ENCODE measurements at places on chromosomes 13 and 19.

- peak; percentile 84 for DNase-seq
Measured at GRCh38 chr13:30371649-30372265, 50.5 kb upstream of the UBE2L5 start.

DNA sequence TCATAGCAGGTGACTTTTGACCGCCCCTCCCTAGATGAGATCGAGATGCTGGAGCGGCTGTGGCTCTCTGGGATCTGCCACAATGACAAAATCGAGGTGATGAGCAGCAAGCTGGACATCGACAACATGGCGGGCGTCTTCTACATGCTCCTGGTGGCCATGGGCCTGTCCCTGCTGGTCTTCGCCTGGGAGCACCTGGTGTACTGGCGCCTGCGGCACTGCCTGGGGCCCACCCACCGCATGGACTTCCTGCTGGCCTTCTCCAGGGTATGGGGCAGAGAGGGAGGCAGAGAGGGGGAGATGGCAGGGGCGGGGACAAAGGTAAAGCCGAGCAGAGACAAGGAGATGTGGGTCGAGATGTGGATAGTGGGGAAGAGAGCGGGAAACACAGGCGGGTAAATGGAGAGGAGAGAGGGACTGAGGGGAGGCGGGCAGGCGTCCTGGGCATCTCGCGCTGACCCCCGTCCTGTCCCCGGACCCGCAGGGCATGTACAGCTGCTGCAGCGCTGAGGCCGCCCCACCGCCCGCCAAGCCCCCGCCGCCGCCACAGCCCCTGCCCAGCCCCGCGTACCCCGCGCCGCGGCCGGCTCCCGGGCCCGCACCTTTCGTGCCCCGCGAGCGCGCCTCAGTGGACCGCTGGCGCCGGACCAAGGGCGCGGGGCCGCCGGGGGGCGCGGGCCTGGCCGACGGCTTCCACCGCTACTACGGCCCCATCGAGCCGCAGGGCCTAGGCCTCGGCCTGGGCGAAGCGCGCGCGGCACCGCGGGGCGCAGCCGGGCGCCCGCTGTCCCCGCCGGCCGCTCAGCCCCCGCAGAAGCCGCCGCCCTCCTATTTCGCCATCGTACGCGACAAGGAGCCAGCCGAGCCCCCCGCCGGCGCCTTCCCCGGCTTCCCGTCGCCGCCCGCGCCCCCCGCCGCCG is 3.4 kb upstream of the GRWD1 start:
- no peak for DNase-seq

GRCh38 chr19:33080761-33081681 is at the start of gene GPATCH1:
Gene GPATCH1 (plus strand): TSS chr19:33081181. CDS start chr19:33081194, 13 bp downstream.
- DNase-seq = peak; percentile 77

DNA sequence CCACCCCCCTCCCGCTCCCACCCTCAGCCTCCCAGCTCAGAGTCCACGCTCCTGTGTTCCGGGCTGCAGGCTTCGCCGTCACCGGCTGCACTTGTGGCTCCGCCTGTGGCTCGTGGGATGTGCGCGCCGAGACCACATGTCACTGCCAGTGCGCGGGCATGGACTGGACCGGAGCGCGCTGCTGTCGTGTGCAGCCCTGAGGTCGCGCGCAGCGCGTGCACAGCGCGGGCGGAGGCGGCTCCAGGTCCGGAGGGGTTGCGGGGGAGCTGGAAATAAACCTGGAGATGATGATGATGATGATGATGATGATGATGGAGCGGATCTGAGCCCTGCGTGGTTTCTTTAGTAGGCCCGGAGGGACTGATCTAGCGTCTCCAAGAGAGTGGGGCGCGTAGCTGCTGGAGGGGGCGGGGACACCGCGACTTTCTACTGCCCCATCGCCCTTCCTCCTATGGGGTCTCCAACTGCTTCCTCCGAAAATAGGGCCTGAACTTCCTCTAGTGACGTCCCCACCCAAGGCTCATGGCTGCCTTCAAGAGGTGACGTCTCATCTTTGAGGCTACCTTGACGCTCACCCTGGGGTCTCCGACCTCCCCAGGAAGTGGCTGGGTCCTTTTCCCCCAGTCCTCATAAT is 1.4 kb downstream of the RETN start:
- DNase-seq = peak; percentile 54

GRCh38 chr13:66427458-66427861 is 802.7 kb downstream of the PCDH9 start:
- DNase-seq = no peak

GRCh38 chr19:4380254-4380727 is 20.1 kb downstream of the SH3GL1 start:
- DNase-seq = peak; percentile 50
